ENCODE measurements at places on chromosomes 5 and 9.

GRCh38 chr5:1803192-1803591 lies 2.0 kb downstream of the NDUFS6 start:
- no peak for DNase-seq

GRCh38 chr9:71210326-71210725 lies 88.9 kb upstream of the TRPM3 start:
- no peak for DNase-seq

DNA sequence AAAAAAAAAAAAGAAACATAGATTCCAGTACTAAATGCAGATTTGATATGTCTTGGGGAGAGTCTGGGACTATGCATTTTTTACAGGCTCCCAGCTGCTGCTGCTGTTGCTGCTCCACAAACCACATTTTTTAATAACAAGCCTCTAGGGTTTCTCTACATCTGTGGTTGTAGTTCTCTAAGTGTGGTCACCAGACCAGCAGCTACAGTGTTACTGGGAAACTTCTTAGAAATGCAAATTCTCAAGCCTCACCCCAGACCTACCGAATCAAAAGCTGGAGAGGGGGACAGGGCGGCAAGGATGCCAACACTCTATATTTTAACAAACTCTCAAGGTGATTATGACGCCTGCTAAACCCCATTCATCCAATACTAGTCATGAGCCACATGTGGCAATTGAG lies 293.4 kb upstream of the PTGER4 start:
- DNase-seq = no peak

- DNase-seq = no peak
Observed at GRCh38 chr9:109447329-109448076, 50.6 kb downstream of the PTPN3 start.

DNA sequence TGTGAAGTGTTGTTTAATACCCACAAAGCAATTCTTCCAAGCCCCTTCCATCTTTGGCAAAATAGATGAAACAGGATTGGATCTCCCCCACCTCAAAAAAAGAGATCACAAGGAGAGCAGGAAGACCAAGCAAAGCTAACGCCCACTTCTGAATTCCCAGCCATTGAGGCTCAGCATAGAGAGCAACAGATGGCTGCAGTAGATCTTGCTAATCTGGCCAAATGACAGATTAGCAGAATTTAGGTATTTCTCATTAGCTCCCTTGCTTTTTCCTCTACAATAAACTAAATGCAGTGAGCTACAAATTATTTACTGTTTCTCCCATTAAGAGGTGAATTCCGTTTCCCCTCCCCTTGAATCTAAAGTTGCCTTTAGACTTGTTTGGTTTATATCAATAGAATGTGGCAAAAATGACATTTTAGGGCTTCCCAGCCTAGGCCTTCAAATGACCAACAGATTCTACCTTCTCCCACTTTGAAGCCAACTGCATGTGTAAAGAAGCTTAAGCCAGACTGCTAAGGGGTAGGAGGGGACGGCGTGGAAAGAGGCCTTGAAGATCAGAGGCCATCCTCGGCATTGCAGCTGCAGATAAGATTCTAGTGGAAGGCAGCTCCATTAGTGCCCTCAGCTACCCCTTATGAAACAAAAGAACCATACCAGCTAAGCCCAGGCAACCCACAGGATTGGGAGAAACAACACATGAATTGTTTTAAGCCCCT lies 56.8 kb upstream of the CPEB4 start:
- no peak for DNase-seq

DNA sequence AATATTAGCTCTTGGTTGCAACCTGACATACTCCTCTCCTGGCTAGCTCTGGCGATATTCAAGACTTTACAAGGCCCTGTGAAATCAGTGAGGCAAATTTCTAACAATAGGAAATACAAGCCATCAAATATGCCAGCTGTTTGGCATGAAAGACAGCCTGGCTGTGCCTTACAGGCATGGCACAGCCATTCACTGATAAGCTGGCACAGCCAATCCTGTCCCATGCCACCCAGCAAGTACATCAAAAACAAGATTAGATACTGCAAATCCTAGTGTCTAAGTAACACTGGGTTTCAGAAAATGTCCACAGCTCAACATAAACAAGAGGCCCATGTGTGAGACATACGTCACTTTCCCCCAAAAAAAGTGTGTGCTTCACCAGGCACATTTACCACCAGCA lies 1045.8 kb upstream of the DMAC1 start:
- DNase-seq = no peak

DNA sequence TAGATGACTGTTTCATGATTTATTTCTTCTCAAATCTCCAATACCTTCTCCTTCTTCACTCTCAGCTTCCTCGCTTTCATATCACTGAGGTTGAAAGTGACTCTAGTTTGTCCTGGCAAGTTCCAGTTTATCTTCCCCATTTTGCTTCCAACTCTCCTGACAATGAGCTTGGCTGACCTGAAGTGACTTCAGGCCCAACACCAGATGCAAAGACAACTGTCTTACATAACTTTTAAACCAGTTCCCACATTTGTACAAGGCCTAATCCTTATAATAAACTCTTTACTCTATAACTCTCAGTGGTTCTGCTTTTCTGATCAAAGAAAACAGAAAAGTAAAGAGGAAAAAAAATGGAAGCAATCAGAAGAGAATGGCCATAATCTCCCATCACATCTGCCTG lies 22.0 kb downstream of the GNG10 start:
- no peak for DNase-seq

GRCh38 chr9:130981002-130981755 lies 27.8 kb upstream of the LAMC3 start:
- DNase-seq = no peak

- no peak for DNase-seq
Observed at GRCh38 chr9:77866878-77867277, 164.7 kb downstream of the GNAQ start.

GRCh38 chr9:108345826-108346225 lies 510.0 kb downstream of the ACTL7B start:
- no peak for DNase-seq

DNA sequence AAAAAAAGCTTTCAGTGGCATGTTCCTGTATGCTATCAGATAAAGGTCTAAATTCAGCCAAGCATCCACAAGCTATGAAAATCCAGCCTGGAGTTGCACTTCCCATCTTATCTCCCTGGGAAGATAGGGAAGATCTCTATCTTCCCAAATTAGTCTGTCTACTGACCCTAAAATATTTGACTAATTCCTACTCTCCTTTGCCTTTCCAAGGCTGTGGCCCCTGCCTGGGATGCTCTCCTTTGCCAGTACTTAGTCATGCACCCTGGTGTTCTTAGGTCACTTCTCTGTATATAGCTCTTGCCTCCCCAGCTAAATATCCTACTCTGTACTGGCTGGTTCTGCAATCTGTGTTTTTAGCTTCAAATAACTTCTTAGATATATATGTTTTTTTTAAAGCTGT lies 44.0 kb upstream of the PLPP1 start:
- no peak for DNase-seq

DNA sequence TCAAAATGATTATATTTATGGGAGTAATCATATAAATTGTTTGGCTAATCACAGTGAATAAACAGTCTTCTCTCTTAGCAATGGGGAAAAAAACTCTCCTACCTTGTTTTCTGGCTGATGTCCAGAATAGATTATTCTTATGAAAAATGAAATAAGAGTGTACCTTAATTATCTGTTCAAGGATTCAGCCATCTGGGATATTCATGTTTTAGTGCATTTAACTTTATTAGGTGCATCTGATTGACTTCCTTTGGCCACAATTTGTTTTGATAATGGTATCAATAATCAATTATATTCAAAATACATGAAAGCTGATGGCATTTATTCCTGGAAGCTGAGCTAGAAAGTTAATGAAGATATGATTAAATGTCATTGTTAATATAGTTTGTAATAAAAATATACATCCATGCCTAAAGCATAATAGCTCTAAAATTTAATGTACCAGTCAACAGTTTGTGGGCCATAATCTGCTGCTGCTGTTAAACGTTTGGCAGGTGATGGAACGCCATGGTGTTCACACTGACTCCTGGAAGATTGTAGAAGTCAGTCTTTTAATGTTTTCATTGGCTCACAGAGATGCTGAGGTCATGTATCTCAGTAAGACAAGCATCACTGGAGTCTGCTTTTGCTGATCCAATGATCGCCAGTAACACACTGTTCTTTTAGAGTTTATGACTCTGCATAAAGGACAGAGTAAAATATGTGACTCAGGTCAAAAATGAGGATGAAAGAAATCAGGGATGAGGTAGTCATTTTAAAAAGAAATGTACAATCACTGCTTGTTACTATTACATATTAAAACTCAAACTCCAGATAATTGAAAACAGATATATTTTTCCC lies 105.8 kb downstream of the ISL1 start:
- DNase-seq = no peak

DNA sequence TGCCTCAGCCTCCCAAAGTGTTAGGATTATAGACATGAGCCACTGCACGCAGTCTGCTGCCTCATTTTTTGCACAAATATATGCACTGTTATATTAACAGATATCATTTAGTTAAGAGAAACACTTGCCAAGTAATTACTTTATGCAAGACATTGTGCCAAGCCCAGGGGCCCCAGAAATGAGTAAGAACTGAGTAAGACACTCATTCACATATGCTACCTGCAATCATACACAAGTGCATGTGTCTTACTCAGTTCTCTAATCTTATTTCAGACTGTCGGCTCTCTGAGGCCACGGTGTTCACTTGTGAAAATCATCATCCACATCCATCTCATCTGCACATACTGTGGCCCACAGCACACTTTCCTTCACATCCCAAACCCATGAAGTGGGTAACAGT lies 16.0 kb downstream of the TRAF1 start:
- DNase-seq = no peak

- DNase-seq = no peak
Observed at GRCh38 chr9:93533863-93534262, 42.5 kb upstream of the PHF2 start.

Measured in COR-L47 (cell line).